Stomach (tissue), 19 donors: ENCODE measurements at places on chromosomes 16 and 17. TPM values are rescaled to one million over a fixed set of nuclear protein-coding genes. Genes with fewer than 3 reads are reported as not detected.

JUP gene
- 59.5 TPM for total RNA-seq

SETD1A gene
- 4.4 TPM for total RNA-seq

TAT gene
- total RNA-seq: not detected

CES1 gene
- 2.6 TPM for total RNA-seq

CD7 gene
- 2.0 TPM for total RNA-seq

C16orf92 gene
- total RNA-seq: not detected

CCL1 gene
- not detected for total RNA-seq

CLEC18A gene
- total RNA-seq: 1.7 TPM

RCVRN gene
- total RNA-seq: not detected

GPT2 gene
- total RNA-seq: 167 TPM

ABHD15 gene
- 0.58 TPM for total RNA-seq

SLC5A2 gene
- not detected for total RNA-seq

DNA sequence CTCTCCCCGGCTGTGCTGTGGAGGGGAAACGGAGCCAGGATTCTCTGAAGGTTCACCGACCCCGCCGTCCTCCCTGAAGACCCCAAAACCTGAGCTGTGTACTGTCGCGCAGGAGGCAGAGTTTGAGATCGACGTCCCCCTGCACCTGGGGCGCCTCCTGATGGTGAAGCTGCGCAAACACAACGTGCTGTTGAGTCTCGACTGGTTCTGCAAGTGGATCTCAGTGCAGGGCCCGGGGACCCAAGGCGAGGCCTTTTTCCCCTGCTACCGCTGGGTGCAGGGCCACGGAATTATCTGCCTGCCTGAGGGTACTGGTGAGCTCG is 62.6 kb upstream of the TEKT1 start:
- peak; percentile 44 for DNase-seq

DNA sequence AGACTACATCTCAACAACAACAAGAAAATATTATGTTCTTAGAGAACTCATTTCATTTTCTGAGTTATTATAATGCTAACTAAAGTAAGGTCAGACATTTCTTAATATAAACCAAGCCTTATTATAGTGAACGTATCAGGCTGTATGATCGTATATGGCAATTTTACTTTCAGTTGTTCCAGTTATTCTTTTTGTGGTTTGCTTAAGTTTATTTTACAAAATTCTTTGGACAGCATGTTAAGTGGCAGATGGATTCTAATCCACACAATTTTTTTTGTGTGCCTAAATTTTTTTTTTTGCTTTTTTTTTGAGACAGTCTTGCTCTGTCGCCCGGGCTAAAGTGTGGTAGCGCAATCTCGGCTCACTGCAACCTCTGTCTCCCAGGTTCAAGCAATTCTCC is 59.0 kb downstream of the VMP1 start:
- DNase-seq: no peak

GRCh38 chr17:38344420-38344745 is 627 bp upstream of the GPR179 start:
- DNase-seq: no peak

- DNase-seq: peak; percentile 12
Measured at GRCh38 chr17:67165201-67165600, 79.8 kb downstream of the HELZ start.

DNA sequence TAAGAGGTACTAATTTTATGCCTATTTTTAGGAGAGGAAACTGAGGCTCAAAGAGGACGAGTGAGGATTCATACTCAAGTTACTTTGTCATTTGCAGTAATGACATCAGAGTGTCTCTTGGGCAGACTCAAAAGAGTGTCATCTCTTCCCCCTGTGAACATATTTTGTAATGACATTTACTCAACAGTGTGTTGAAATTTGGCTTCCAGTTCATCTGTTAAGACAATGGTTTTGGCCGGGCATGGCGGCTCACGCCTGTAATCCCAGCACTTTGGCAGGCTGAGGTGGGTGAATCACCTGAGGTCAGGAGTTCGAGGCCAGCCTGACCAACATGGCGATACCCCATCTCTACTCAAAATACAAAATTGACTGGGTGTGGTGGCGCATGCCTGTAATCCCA is 28.9 kb downstream of the WFDC1 start:
- DNase-seq: no peak

DNA sequence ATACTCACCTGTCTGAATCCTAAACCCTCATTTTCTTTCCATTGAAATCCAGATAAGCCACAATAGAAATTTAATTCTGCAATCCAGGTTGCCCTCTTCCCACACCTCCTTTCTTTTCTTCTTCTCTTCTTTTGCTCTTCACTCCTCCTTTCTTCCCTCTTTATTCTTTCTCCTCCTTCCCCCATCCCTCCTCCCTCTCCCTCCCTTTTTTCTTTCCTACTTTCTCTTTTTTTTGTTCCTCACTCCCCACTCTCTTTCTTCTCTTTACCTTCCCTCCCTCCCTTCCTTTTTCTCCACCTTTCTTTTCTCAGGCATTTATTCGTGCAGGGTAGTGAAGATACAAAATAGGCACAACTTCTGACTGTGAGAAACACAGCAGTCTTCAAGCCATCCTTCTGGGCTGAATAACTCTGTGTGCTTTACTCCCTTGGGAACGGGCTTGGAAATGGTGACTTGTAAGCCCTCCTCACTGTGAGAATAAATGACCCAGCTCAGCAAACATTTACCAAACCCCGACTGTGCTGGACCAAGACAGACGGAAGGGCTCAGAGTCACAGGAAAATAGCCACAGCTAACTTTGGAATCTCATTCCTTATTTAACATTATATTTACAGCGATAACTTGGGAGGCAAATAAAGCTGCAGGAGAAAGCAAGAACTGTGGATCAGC is 140.8 kb downstream of the HAPSTR1 start:
- no peak for DNase-seq

- peak; percentile 63 for DNase-seq
Measured at GRCh38 chr16:1002399-1003166, 21.0 kb downstream of the SOX8 start.

DNA sequence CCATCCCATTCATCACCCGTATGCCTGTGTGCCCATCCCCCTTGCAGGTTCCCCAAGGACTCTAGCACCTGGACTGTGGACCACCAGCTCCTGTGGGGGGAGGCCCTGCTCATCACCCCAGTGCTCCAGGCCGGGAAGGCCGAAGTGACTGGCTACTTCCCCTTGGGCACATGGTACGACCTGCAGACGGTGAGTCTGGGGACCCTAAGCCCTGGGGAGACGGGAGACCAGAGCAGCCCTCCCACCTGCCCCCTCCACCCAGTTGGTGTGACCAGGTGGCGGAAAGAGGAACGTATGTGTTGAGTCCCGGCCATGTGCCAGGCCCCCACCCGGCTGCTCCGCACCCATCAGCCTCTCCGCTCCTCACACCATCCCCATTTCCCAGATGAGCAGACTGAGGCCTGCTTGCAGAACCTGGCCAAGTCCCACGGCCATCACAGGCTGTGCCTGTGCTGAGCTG is 15.6 kb downstream of the GAA start:
- no peak for DNase-seq

DNA sequence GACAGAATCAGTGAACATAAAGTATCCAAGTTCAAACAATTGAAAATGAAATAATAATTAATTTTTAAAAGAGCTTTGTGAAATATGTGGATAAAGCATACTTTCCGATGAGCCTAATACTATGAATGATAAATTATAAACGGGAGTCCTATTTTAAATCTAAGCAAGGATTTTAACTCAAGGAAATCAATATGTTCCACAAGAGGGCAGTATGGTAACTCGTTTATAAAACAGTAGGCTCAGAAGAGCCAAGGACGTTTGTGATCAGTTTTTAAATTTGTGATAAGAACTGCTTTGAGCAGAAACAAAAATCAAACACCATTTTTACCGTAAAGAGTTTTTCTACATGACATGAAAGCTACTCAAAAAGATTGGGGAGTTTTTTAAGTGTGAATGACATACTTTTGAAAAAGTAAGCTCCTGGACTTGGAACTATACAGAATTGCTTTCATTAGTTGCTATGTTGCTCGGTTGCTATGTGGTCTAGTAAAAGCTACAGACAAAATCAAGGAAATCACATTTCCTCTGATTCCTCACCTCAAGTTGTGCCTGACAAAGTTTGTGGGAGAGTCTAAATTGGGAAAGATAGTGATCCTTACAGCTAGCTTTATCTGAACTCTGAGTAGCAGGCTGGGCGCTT is 11.8 kb upstream of the TEKT1 start:
- no peak for DNase-seq

GRCh38 chr16:73793260-73793659 is 503.4 kb upstream of the PSMD7 start:
- DNase-seq: no peak

DNA sequence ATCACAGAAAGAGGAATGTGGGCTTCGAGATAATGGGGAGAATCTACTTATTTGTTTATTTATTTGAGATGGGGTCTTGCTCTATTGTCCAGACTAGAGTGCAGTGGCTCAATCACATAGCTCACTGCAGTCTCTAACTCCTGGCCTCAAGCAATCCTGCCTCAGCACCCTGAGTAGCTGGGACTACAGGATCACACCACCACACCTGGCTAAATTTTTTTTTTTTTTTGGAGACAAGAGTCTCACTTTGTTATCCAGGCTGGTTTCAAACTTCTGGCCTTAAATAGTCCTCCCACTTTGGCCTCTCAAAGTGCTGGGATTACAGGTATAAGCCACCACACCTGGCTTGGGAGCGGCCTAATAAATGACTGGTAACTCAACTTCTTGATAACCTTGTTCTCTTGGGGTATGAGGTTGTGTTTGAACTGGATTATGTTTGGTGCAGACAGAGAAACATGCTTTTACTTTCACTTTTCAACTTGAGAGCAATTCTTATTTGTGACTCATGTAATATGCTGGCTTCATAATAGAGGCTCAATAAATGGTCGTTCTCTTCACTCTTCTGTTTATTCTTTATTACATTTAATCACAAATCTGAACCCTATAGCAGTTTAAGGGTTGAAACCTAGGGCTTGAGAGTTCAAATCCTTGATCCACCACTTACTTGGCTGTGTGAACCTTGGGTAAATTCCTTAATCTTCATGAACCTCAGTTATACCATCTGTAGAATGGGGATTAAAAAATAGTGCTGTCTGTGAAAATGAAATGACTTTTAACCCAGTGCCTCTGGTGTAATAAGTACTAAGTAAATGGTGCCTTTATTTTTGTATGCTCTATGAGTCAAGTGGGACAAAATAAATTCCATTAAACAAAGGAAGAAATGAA is 129.1 kb upstream of the HS3ST2 start:
- peak; percentile 10 for DNase-seq

GRCh38 chr16:16868727-16869126 is 489.8 kb downstream of the NPIPA7 start:
- no peak for DNase-seq

DNA sequence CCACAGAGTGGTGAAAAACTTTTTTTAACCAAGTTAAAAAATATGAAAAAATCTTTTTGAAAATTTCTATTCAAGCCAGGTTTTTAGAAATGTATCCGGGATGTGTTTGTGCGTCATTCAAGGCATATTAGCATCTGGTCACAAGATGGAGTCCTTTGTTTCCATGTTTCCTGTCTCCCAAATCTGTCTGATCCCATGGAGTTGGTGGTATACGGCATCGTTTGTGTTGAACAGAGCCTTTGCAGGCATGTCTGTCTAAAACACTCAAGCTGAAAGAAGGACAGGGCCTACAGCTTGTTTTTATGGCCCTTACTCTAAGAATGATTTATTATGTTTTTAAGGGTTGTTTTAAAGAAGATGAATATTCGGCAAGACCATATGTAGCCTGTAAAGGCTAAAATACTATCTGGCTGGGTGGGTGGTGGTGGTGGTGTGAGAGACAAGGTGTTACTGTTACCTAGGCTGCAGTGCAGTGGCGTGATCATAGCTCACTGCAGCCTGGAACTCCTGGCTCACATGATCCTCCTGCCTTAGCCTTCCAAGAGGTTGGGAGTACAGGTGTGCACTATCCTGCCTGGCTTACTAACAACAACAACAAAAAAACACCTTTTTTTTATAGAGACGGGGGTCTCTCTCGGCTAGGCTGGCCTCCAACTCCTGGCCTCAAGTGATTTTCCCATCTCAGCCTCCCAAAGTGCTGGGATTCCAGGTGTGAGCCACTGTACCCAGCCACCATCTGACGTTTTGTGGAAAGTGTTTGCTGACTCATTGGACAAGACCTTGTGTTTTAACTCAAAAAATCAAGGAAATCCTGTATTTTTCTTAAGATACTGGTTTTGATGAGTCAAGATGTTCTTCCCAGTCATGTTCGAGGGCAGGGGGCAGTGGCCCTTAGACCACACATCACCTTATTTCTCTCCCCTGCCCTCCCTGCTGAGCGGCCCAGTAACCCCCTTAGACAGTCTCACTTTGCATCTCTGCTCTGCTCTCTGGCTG is 52.2 kb downstream of the NDE1 start:
- DNase-seq: no peak

GRCh38 chr16:4140652-4141051 is 24.4 kb upstream of the ADCY9 start:
- no peak for DNase-seq

DNA sequence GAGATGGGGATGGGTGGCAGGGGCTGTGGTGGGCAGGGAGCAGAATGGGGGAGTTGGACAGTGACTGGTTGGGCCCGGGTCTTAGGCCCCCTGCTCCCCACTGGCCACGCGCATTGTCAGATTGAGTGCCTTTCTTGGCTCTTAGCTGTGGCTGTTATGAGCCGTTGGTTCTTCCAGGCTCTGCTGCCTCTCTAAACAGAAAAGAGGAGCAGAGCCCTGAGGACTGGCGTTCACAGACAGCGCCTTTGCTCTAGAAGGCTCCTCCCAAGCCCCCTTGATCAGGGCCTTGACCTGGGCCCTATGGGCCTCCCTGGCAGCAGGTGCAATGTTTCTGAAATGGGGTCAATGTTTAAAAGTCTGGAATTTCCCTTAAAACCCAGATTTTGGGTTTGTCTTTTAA is 14.8 kb upstream of the NUDT16L1 start:
- no peak for DNase-seq

DNA sequence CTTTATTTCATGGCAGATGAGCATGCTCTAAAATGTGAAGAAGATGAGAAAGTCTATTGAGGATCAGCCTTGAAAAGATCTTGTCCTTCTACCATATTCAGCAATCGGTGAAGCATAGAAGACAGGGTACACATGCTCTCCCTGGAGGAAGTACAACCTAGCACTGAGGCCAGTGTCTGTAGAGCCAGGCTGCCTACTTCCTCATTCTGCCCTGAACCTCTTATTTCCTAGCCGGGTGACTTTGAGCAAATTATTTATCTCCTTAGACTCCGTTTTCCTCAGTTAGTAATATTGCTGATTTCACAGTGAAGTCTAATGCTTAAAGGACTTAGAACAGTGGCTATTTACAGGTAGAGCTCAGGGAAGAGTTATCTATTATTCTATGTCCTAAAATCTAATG is 58.4 kb downstream of the TMEM100 start:
- DNase-seq: no peak

DNA sequence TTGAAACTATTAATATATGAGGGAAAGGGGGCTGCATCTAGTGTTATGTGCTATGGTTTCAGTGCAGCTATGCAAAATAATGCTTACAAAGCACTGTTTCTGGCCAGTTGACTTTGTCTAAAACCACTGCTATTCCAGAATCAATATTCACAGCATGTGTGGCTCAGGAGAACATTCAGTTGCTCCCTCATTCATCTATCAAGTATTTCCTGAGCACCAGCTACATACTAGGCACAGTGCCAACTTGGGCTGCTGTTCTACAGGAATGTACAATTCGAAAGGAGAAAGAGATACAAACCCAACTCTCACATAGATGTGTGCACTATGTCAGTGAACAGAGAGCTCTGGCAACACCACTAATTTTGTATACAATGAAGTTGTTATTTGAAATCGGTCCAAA is 183.0 kb downstream of the PHKB start:
- DNase-seq: peak; percentile 28
